ENCODE measurements at places on chromosomes 2 and 18. TPM values are rescaled to one million over a fixed set of nuclear protein-coding genes. Genes with fewer than 3 reads are reported as not detected.

DNA sequence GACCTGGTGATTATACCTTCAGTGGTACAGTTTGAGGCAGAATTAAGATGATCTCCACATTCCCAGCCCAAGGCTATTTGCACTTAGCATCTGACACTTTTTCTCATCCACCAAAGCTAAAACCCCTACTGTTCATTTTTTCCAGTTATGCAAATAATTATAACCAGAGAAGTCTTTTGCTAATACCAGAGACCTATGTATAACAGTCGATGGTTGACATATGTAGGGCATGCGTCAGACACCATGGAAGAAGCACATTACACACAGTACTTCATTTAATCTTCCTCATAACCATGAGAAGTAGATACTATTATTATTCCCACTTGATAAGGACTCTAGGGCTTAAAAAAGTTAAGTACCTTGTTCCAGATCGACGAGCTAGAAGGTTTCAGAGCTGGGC, 36.5 kb downstream of the AP1S3 start:
- no peak for DNase-seq

GRCh38 chr18:76421685-76422078, 73.4 kb downstream of the ZNF516 start:
- DNase-seq = no peak

The STARD6 gene
- not detected for total RNA-seq

The WNT10A gene
- total RNA-seq = not detected

DNA sequence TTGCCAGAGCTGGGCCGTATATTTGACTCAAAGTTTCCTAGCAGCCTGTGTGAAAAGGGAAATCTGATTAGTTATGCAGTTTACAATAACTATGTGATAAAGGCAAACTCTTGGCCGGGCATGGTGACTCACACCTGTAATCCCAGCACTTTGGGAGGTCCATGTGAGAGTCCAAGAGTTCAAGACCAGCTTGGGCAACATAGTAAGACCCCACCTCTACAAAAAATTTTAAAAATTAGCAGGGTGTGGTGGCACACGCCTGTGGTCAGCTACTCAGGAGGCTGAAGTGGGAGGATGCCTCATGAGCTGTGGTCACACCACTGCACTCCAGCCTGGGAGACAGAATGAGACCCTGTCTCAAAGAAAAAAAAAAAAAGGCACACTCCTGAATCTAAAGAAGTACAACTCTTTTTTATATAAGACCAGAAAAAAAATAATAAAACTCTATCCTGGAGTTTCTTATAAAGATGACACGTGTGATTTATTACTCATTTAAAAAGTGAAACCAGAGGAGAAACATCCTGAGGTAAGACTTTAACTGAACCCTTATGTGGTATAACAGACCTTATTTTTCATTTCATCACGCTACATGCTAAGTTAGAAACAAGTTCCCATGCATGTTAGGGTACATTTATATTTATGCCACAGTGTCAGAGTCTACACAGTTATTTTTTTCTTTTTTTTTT, 32.6 kb upstream of the KCMF1 start:
- no peak for DNase-seq

All from natural killer cell treated with Interleukin-12 subunit alpha and Interleukin-12 subunit beta and Interleukin-15 and Interleukin-18, amount 100 ng/mL, for 72 hours (primary cell).